Stimulated activated CD8-positive, alpha-beta memory T cell treated with anti-CD3 and anti-CD28 coated beads, Interleukin-15, amount 100 ng/mL, for 24 hours (primary cell): ENCODE measurements at places on chromosomes 4 and X.

DNA sequence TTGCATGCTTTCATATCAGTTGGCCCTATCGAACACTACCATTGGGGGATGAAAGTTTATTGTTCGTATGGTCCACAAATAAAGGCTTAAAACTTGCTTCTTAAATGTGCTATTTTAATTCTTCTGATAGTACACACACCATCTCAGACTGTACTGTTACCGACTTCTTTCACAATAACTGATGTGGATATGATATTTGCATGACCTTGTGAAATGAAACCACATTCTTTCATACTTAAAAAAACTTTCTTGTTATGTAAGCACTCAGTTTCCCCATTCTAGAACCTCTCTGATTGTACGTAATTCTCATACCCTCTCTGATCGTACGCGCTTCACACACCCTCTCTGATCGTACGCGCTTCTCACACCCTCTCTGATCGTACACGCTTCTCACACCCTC lies 12.0 kb upstream of the WDR19 start:
- no peak for DNase-seq

GRCh38 chr4:185774845-185775680 lies 36.9 kb downstream of the SORBS2 start:
- DNase-seq, result no peak

- no peak for DNase-seq
These were observed 333.9 kb downstream of the INPP4B start for GRCh38 chr4:142512161-142512560.

GRCh38 chr4:15893962-15894361 lies 44.6 kb downstream of the FGFBP1 start:
- DNase-seq, result no peak

DNA sequence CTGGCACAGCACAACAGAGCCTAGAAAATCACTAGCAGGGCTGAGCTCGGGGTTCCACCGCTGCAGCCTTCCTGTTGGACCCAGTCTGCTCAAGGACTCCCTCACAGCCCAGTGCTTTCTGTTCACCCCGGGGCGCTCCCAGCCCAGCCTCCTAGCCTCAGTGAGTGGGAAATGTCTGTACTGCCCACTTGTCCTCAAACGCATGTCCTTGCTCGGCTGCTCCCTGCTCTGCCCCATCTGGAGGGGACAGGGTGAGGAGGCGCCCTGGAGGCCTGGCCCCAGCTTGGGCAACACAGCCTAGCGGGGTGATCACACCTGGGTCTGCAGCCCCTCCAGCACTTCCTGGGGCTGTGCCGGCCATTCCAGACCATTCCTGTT lies 11.9 kb upstream of the CCNQ start:
- DNase-seq, result no peak

GRCh38 chr4:68148800-68149685 lies 19.4 kb upstream of the TMPRSS11F start:
- DNase-seq, result no peak

DNA sequence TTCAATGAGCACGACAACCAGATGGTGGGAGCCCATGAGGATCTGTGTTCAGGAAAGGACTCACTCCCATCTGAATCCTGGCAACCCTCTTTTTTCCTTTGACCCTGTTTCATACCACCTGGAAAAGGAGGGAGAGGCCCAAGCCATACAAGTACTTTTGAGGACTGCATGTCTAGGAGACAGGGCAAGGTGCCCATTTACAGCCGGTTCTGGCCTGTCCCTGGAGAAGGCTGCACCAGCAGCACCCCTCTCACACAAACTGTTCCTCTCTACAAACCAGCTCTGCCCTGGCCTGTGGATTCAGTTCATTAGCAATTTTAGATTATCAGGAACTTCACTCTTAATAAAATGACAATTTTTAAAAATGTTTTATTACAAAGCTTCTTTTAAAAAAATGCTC lies 57.5 kb downstream of the HADH start:
- DNase-seq, result no peak

DNA sequence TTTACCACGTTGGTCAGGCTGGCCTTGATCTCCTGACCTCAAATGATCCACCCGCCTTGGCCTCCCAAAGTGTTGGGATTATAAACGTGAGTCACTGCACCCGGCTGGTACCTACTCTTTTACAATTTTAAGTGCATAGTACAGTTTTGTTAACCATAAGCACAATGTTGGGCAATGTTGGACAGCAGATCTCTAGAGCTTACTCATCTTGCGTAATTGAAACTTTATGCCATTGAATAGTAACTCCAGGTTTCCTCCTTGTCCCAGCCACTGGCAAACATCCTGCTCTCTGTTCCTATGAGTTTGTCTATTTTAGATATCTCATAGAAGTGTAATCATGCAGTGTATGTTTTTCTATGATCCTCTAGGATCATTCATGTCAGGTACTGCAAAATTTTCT lies 9.3 kb upstream of the CPE start:
- no peak for DNase-seq

DNA sequence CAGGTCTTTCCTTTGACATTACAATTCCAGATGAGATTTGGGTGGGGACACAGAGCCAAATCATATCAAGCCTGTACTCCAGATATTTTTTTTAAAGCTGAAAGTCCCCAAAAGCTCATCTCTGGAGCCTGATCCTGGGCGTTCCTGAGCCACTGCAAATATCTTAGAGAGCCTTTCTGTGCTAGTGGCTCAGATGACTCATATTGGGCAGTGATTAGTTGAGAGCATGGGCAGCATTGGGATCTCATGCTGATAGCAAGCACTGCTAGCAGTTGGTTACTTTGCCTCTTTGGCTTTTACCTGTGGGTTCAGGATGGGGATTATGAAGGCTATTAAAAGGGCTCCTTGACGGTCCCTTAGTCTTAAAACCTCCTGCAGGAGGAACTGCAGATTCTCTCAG lies 51.4 kb upstream of the SCRG1 start:
- DNase-seq, result no peak

- DNase-seq, result no peak
These were observed 46.2 kb downstream of the TIGD2 start for GRCh38 chr4:89157488-89158024.
